ENCODE measurements at places on chromosomes 12 and 14. TPM values are rescaled to one million over a fixed set of nuclear protein-coding genes. Genes with fewer than 3 reads are reported as not detected.

DNA sequence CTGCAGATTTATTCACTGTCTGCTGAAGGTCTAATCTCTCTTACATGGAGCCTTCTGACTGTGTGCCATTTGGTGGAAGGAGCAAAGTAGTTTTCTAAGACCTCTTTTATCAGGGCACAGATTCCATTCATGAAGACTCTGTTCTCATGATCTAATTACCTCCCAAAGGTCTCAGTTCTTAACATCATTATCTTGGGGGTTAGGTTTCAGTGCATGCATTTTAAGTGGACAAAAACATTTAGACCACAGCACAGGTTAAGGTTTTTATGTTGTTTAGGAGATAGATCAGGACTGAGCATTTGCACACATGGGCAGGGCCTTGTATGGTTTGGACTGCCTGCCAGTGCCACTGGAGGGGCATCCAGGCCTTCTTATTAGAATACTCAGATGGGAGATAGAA is 746.1 kb downstream of the C12orf50 start:
- no peak for DNase-seq

Gene KRT72
- not detected for total RNA-seq

DNA sequence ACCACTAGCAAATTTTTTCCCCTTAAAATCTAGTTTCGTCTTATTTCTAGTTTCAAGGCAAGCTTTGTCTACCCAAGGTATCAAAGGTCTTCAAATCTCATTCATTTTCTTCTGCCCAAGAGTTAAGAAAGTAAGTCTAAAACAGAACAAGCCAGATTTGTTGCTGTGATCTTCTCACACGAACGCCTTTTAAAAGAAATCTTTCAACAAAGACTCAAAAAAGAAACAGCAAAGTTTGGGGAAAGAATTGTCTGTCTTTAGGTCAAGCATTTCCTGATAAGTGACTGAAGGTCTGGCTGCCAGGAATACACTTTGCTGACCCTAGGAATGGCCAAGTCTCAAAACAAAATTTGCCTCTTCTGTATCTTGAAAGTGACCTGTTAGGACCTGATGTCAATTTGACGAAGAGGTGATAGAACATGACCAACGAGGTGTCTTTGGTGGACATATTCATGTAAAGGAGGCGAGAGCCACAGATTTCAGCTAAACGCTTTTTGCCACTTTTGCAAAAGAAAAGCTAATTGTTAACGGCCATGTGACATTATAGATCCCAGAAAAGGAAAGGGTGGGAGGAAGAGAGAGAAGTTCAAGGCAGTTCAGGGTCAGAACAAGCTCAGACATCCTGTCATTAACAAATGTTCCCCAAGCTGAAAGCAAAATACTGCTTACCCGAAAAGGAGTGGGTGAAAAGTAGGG is 1.7 kb downstream of the CDK17 start:
- no peak for DNase-seq

Gene SBNO1
- total RNA-seq = 9.7 TPM

Gene TSHR
- total RNA-seq = 0.20 TPM

DNA sequence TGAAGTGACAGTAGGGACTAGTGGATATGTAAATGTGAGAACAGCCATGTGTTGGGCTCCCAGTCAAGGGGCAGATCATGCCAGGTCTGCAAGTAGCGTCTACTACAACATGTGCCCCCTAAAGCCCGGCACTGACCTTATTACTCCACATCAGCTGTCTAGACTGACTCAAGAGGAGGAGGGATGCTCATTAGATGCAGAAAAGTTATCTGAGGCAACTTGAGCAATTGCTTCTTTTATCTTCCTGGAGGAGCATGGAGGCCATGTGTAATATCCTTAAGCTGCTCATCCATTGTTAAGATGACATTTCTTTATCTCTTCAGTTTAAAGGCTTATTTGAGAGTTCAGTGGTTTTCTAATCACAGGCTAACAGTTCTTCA is 404.7 kb upstream of the FLRT2 start:
- no peak for DNase-seq

GRCh38 chr14:61106271-61106958 is 125.4 kb downstream of the SLC38A6 start:
- no peak for DNase-seq

DNA sequence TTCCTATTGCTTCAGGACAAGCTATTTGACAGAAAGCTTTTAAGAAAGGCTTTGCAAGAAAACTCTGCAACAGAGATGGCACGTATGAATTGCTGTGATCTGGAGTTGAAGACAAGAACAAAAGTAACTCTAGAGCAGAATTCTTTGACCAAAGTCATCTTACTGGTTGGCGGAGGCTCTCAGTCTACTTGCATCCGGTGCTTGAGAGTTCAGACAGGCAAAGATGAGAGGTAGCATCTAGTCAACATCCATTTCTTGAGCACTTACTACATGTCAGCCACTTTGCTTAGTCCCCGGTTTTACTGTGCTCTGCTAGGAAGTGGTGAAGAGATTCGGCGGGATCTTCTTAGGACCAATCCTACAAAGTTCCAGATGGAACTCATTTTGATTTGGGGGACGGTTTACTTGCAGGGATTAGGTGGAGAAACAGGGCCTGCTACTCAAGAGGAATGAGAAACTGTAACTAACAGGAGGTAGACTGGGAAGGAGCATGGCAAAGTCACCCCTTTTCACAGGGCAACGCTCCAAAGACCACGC is 404 bp upstream of the CCDC91 start:
- DNase-seq = no peak

GRCh38 chr14:55129428-55130195 is 560 bp downstream of the LGALS3 start:
- peak; percentile 65 for DNase-seq

GRCh38 chr14:24806061-24806678 is 172.2 kb upstream of the GZMB start:
- peak; percentile 9 for DNase-seq

Gene ETFBKMT
- 20.9 TPM for total RNA-seq

Gene AGAP2
- not detected for total RNA-seq

GRCh38 chr12:89245090-89245489 is 107.2 kb downstream of the DUSP6 start:
- DNase-seq = no peak

DNA sequence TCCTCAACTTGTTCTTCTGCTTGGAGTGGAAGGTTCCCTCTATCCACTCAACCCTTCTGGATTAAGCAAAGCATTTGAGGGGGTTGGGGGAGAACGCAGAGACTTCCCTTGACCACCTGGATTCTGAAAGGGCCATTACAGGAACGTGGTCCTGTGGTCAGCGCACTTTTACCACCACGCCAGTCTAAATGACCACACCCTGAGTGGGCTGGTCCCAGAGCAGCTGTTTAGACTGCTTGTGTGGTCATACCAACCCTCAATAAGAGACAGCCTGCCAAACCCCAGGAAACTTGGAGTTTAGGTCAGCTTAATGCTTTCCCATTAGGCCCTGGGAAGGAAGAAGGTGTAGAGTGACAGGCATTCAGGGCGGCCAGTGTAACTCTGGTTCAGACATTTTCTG is 165.5 kb upstream of the ATP2B1 start:
- no peak for DNase-seq

- no peak for DNase-seq
Observed at GRCh38 chr12:9649532-9649940, 20.0 kb upstream of the CLEC2D start.

- DNase-seq = peak; percentile 46
Observed at GRCh38 chr14:68687746-68688145, 105.1 kb downstream of the ZFP36L1 start.

Gene TAS2R7
- not detected for total RNA-seq

DNA sequence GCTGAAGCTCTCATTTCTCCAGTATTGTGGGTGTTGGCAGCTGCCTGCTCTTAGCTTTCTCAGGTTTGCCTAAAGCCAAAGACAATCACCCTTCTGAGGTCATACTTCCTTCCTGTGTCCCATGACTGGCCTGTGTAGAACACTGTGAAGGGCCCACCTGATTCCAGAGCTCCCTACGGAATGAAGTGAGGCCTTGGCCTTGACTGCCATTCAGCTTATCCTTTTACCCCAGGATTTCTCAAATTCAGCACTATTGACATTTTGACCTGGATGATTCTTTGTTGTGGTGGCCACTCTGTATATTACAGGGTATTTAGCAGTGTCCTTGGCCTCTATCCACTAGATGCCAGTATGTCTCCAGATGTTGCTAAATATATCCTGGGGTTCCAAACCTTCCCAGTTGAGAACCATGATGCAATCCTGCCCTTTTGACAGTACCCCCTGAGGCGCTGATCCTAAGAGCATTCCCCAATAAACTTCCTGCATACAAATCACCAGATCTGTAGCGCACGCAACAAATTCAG is 112.3 kb upstream of the KRR1 start:
- peak; percentile 23 for DNase-seq

Gene NCKAP5L
- 8.8 TPM for total RNA-seq

Gene CTSG
- total RNA-seq = not detected

DNA sequence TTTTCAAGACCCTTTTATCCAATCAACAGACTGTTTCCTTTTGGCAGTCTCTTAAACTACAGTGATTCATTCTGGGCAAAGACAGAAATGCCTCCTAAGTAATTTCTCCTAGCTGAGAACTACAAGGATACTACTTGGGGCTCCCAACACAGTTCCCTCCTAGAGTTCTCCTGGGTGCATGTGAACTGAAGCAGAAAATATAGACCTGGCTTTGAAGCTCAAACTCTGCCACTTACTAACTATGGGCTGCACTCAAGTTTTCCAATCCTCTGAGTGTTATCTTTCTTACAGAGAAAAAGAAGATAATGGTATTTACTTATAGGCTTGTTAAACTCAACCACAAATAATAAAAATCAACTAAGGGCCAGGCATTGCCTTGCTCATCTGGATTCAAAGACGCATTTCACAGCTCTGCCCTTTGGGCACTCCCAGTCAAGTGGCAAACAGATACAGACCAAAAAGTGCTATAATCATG is 97.6 kb downstream of the EFCAB11 start:
- DNase-seq = no peak

Gene MIP
- not detected for total RNA-seq

Gene HPD
- 3.1 TPM for total RNA-seq

Gene DDN
- 0.13 TPM for total RNA-seq

- no peak for DNase-seq
Observed at GRCh38 chr14:64891839-64892375, 12.2 kb upstream of the SPTB start.

DNA sequence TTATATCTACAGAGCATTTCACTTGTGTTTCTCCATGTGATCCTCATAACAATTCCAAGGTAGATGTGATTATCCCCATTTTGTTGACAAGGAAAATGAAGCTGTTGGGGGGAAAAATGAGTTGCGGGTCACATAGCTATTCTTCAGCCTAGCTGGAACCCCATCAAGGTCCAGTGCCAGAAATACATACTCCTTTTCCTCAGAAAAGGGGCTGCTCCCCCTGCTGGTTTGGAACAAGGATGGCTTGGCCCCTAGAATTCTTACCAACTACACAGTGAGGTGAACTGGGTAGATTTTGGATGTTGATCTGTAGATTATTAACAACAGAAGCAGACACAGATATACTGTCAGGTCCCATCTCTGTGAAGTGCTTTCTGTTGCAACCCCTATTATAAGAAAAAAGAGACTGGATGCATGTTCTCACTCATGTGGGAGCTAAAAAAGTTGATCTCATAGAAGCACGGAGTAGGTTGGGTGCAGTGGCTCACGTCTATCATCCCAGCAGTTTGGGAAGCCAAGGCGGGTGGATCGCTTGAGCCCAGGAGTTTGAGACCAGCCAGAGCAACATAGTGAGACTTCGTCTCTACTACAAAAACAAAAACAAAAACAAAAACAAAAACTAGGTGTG is 8.9 kb downstream of the IKZF4 start:
- peak; percentile 43 for DNase-seq

Gene MYO1A
- total RNA-seq = not detected

DNA sequence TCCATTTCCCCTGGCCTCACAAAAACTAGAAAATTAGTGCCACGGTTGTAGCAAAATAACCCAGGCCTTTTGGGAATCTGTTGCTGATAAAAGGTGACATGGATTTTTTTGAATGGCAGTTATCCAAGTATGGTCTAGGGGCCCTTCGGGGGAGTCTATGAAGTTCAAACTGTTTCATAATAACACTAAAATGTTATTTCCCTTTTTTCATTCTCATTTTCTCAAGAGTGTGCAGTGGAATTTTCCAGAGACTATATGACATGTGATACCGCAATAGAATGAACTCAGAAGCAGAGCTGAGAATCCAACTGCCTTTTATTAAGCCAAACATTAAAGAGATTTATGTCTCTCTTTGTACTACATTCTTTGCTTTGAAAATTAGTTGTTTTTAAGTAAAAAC is 26.9 kb downstream of the GSTZ1 start:
- no peak for DNase-seq

GRCh38 chr12:122886851-122887818 is 8.8 kb downstream of the VPS37B start:
- DNase-seq = peak; percentile 48

Gene EMC9
- total RNA-seq = 15.7 TPM

Gene NUAK1
- total RNA-seq = 4.9 TPM

Gene OTOGL
- total RNA-seq = 0.32 TPM

Gene HOXC10
- 19.8 TPM for total RNA-seq

Gene SLC38A4
- total RNA-seq = 3.0 TPM
